KBM-7 (cell line): ENCODE measurements at places on chromosomes 7 and 10.

- DNase-seq, result no peak
These were observed 63.3 kb downstream of the ELFN1 start for GRCh38 chr7:1733206-1733907.

GRCh38 chr10:68666280-68666760 is 54.7 kb upstream of the CCAR1 start:
- DNase-seq, result no peak

- no peak for DNase-seq
These were observed 2.5 kb upstream of the TNRC18 start for GRCh38 chr7:5426226-5426475.

GRCh38 chr7:101058355-101058754 is 26.9 kb upstream of the TRIM56 start:
- DNase-seq, result peak; percentile 53
